Stimulated activated CD4-positive, alpha-beta T cell treated with anti-CD3 and anti-CD28 coated beads, Interleukin-12 subunit alpha, Interleukin-12 subunit beta, amount 100 ng/mL, for 24 hours (primary cell): ENCODE measurements at places on chromosomes 16 and 17.

DNA sequence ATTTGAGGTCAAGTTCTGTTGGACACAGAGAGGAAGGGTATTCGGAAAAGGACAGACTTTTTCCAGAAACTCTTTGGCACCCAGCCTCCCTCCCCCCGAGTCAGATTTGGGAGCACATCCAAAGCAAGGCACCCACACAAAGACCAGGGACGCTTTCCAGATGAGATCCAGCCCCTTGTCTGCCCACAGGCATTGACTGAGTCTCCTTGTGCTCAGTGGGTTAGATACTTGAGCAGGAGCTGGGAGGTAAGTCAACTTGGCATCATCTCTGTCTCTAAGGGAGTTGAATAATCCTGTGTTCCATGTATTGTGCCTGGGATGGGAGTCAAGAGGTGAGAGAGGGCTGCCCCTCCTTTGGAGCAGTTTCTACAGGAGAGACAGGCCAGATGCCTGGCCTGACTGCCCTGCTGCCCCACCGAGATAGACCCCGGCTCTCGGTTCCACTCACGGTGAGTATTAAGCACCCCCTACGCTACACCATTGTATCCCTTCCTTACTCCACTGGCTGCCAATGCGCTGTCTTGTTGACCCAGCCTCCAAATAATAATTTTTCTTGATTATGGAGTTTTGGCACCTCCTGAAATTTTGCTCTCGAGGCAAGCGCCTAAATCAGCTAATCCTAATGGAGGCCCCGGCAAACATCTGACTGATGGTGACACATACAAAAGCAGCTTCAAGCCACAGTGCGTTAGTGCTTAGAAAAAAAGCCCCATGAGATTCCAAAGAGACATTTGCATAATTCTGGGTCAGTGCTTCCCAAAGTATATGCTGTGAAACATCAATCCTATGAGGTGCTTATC lies 29.6 kb upstream of the MAP3K14 start:
- no peak for DNase-seq

- DNase-seq, result no peak
These were observed 40.5 kb downstream of the PSME3IP1 start for GRCh38 chr16:57145046-57146021.

DNA sequence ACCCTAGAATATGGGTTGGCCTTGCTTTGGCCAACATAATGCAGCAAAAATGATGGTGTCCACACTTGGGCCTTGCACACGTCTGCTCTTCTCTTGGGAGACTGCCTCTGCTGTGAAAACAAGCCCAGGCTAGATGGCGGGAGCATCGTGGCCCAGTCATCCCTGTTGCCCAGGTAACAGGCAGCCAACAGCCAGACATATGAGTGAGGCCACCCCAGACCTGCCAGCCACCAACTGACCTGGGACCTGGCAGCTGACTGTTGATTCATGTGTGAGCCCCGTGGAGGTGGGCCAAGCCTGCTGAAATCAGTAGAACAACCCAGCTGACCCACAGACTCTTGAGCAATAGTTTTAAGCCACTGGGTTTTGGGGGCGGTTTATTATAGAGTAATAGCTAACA lies 39.4 kb upstream of the CDH3 start:
- no peak for DNase-seq

GRCh38 chr16:15732416-15732815 lies 82.4 kb downstream of the NDE1 start:
- DNase-seq, result no peak

DNA sequence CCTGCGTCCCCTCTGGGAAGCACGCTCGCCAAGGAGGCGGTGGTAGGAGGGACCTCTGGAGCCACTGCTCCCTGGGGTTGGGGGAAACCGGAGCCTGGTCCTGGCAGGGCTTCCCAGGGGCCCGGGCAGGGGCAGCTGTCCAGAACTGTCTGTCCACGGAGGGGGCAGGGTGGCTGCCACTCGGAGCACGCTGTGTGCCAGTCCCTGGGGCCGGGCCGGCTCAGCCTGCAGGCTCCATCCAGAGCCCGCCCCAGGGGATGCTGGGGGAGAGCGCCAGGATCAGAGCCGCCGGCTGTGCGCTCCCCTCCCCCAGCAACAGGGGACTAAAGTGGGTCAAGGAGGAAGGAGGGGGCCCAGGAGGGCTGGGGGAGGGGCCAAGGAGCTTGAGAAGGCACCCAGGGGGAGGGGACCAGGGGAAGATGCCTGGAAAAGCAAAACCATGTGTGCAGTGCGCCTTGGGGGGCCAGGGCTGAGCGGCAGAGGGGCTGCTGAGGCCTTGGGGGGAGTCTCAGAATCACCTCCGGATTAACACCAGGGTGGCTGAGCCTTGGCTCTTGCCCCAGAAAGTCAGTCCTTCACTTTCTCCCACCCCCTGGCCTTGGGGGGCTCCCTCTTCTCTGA lies 21.3 kb downstream of the ZNF423 start:
- no peak for DNase-seq

DNA sequence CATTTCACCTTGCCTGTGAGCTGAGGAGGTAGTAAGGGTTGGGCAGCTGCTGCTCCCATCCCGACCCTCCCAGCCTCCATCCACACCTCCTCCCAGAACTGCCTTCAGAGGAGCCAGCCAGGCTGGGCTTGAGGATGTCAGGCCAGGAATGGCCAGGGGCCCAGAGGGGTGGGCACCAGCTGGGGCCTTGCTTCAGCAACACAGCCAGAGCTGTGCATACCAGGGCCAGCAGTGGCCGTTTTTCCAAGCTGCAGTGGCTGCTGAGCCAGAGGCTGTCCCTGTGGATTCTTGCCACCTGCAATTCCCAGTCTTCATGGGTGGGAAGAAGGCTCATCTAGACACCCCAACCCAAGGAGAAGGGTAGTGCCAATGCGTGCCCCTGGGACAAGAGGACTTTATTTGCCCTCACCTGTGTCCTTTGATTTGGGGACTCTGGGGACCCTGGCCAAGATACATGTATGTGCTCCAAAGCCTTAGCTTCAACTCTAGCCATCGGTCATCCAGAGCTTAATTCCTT lies 153.4 kb upstream of the SDK2 start:
- no peak for DNase-seq

DNA sequence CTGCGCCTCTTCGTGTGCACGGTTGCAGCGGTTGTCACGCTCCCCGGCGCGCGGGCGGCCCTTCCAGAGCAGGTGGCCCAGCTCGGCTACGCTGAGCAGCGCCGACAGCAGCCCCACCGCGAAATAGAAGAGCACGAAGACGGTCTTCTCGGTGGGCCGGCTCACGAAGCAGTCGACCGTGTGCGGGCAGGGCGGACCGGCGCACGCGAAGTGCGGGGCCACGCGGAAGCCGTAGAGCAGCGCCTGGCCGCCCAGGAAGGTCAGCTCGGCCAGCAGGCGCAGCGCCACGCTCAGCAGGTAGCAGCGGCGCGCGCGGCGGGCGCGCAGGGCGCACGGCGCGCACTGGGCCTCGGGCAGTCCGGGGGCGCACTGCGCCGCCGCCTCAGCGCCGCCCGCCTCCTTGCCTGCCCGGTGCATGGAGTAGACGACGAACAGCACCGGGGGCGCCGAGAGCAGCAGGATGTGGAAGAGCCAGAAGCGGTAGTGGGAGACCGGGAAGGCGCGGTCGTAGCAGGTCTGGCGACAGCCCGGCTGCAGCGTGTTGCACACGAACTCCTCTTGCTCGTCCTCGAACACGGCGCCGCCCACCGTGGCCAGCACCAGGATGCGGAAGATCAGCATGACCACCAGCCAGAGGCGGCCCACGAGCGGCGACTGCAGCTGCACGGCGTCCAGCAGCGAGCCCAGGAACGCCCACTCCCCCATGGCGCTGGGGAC lies 1.3 kb downstream of the GJD3 start:
- no peak for DNase-seq

DNA sequence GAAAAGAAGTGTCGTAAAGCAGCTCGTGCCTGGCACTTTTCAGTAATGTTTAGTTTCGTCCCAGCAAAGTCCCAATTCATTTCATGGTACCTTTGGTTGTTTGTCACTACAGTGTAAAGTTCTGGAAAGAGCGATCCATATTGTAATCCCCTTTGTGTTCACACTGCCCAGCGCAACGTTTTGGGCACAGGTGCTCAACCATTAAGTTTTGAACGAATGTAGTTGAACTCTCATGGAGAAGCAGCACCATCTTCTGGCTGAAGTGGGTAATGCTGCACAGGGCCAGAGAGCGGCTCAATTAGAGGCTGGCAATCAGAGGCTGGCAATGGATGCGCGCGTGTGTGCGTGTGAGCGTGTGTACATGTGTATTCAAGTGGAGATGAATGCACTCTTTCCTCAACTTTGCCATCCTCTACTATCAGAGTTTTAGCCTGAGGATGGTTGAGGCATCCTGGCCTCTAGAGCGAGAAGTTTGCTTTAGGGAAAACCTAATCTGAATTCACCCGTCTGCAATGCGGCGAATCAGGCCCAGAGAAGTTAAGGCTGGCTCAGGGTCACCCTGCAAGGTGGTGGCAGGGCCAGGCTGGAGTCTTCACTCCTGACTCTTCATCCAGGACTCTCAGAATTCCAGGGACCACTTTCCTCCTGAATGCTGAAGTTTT lies 29.9 kb downstream of the DYNLL2 start:
- peak; percentile 89 for DNase-seq
